ENCODE measurements at places on chromosomes 5 and 9. TPM values are rescaled to one million over a fixed set of nuclear protein-coding genes. Genes with fewer than 3 reads are reported as not detected.

- DNase-seq: no peak
These were observed 45.4 kb downstream of the ABCA1 start for GRCh38 chr9:104882566-104882965.

GRCh38 chr5:33563983-33564908 lies 123.5 kb downstream of the TARS1 start:
- no peak for DNase-seq

DNA sequence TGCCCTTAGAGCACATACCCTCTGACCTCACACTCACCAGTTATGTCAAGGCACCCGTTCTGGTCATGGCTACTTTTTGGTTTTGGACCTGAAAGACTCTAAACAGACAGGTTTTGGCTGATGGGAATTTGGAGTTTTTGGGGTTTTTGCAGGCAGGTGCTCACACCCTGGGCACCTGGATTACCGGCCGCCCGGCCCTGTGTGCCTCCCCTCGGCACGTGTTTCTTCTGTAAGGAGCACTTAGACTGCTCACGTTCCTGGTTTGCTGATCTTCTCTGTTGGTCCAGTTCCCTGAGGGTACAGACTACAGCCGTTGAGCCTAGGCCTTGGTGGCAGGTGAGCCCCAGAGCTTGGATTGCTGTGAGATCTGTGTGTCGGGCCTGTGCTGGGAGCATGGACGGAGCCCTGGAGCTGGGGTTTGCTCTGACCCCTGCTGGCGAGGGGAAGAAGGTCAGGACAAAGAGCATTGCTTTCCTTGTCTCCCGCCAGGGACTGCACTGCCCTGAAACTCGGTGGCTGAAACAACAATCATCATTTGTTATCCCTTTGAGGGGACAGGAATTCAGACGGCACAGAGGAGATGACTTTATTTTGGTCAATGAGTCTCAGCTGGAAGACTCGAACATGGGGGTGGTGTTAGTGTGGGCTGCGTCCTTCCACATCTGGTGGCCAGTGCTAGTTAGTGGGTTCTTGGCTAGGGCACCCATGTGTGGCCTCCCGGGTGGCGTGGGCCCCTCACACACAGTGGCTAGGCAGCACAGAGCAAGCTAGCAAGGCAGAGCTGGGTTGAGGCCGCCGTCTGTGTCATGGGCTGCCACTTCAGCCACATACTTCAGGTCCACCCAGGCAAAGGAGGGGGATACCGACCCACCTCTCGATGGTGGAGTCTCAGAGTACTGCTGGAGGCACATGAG lies 76.4 kb downstream of the EHMT1 start:
- DNase-seq: peak; percentile 51

- DNase-seq: no peak
These were observed 8.7 kb downstream of the PDLIM4 start for GRCh38 chr5:132266031-132266835.

- DNase-seq: no peak
These were observed 46.5 kb upstream of the FAT2 start for GRCh38 chr5:151637676-151638075.

GRCh38 chr9:84166891-84167290 lies 173.7 kb downstream of the SLC28A3 start:
- DNase-seq: no peak

DNA sequence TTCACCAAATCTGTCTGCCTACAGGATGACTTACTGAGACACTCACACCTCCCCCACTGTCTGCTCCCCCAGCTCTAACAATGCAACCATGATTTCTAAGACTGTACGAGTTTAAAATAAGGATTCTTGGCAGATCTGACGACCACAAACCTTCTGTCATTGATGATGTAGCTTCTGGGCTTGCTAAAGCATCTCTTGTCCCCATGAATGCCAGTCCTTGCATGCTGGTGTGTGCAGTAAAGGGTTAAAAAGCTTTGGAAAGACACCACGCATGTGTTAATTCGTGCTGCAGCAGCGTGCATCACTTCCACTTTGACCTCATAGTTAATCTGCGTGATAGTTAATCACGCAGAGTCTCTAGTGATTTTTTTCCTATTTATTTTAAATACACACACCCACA lies 411 bp upstream of the GABRG2 start:
- DNase-seq: no peak

Gene TMEM141
- 32.0 TPM for total RNA-seq

Gene KIF27
- 3.8 TPM for total RNA-seq

Gene ARID3C
- total RNA-seq: 0.16 TPM

Gene ACER2
- 1.3 TPM for total RNA-seq
